Aorta (tissue), 5 donors: ENCODE measurements at places on chromosomes 3 and 15.

DNA sequence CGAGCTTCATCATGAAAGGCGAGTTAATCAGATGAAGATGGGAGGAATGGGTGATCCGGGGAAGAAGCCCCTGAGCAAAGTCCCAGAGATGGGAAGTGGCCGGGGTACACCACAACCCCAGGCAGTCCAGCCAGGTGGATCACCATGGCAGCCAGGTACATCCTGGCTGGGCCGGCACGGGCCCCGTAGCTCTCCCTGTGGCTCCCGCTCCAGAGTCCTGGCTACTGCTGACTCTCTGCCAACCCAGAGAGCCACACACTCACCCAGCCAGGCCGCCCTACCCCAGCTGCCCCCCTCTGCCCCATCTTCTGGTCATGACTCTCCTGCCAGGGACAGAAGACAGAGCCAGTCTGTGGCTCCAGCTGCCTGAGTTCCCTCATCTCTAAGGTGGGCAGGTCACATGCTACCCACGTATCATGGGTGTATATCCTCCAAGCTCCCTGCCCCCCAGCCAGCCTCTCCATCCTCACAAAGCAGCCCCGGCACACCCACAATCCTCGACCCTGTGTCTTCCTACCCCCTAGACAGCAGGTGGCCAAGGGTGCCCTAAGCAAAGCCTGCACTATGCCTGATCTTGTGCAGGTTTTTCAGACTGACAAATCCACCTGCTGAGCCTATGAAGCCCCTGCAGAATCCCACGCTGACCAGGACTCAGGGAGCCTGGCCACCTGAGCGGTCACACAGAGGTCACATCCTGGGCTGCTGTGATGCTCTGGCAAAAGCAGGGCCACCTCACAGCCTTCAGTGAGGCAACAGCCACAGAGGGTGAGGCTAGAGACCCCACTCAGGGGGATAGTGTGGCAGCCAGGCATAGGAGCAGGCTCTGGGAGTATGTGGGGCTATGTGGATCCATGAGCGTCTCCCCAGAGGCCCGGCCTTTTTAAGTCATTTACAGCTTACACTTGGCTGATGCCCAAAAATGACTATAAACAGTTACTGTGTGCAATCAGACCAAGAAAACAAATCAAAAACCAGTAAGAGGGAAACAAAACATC lies 13.2 kb downstream of the XXYLT1 start:
- DNase-seq, result peak; percentile 73

GRCh38 chr3:11076711-11077110 lies 77.6 kb upstream of the HRH1 start:
- DNase-seq, result no peak

GRCh38 chr3:27090275-27091041 lies 278.7 kb downstream of the NEK10 start:
- no peak for DNase-seq

DNA sequence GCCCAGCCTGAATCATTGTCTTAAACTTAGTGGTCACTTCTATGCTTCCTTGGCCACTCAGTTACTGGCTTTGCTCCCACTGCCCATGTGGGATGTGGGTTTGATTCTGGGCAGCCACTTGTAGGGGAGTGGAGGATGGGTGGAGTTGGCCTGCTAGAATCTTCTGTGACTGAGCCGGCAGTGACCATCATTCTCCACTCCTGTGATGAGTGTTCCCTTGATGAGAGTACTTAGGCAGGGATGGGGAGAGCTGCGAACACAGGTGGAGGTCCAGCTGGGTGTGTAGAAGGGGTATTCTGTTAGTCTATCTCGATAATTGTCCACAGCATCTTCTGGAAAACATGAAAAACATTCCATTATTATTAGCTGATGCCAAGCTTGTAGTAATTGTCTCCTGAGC lies 8.0 kb downstream of the TM6SF1 start:
- no peak for DNase-seq

DNA sequence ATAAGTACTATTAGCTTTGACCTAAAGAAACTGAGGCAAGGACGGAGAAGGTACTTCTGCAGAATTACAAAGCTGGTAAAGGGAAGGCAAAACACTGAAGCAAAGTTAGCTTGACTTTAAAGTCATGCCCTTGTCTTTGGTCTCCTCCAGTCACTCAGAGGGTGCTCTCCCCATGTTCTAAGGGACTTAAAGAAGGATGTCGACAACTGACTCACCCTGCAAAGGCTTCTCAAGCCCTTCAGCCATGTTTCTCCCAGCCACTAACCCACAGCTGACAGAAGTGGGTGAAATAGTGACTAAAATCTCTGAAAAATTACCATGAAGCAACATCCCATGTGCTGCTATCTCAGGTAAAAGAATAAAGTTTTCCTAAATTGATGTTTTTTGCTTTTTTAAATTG lies 46.4 kb downstream of the SUCLG2 start:
- DNase-seq, result no peak

- DNase-seq, result no peak
Observed at GRCh38 chr3:158169091-158169491, 59.2 kb downstream of the RSRC1 start.

DNA sequence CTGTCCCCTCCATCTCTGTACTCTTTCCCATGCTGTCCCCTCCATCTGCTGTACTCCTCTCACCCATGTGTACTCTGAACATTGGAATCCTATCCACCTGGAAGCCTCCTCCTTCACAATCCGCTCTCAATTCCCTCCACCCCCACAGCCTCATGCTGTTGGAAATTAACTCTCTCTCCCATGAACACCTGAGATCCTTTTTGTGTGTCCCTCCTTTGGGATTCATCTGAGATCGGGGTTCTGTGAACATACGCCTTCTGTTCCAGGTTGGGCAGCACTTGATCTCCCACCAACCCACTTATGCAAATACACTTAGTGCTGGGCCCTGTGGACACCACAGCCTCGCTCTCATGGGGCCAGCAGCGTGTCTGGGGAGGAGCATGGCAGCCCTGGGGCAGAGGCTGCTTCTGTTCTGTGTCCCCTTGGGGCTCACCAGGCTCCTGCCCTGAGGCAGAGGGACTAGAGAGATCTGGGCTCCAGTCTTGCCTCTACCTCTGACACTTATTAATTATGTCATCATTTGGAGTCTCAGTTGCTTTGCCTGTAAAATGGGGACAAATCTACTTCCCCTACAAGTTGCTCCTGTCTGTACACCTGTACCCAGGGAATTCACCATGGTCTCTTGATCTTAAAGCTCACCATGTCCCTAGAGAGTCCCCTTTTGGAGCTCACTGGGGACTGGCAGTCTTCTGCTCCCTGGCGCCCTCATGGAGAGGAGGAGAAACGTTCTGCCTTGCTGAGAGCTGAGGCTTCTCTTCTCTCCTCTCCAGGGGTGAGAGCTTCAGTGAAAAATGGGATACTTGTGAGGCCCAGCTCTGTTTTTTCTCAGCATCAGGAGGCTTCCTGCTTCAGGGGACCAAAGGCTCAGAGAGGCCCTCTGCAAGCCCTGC lies 42.7 kb downstream of the ITGA11 start:
- no peak for DNase-seq

- no peak for DNase-seq
Observed at GRCh38 chr3:25355034-25355885, 72.8 kb upstream of the RARB start.

DNA sequence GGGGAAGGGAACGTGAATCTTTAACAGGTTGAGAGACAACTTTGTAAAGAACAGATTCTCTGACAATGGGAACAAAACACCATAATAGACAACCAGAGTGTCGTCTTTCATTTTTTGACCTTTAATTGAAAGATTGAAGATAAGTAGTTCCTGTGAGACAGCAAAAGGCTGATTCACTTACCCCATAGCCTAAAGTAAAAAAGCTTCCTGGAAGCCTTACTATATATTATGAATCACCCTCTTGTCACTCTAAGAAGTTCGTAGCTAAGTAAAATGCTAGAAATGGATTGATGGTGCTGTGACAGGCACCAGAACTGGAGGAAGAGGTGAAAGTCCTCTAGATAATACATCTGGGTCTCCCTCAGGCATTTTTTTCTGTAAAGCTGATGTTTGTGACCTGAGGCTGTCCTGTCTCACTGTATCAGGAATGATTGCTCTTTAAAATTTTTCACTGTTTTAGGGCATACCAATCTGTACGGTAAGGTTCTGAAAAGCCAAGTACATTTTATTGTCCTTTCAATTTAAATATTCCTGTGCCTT lies 824.6 kb upstream of the SEMA6D start:
- DNase-seq, result no peak

- no peak for DNase-seq
Observed at GRCh38 chr15:71588746-71589145, 221.6 kb upstream of the NR2E3 start.

DNA sequence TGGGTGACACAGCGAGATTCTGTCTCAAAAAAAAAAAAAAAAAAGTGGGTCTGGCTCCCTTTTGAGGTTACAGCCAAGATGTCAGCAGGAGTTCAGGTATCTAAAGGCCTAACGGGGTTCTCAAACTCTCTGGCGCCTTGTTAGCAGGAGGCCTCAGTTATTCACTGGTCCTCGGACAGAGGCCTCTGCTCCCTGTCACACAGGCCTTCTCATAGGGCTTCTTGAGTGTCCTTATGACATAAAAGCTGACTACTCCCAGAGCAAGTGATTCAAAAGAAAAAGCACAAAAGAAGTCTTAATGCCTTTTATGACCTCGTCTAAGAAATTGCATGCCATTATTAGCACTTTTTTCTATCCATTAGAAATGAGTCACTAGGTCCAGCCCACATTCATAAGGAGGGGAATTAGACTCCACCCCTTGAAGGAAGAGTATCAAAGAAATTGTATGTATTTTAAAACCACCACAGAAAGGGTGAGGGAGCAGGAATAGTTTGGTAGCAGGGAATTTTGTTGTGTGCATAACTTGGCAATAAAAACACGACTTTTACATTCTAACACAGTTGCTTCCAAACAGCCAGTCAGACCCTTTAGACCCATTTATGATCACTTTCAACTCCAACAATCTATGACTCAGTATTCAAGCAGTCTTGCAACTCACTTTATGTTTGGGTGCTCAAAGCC lies 90.3 kb downstream of the MEX3B start:
- no peak for DNase-seq

DNA sequence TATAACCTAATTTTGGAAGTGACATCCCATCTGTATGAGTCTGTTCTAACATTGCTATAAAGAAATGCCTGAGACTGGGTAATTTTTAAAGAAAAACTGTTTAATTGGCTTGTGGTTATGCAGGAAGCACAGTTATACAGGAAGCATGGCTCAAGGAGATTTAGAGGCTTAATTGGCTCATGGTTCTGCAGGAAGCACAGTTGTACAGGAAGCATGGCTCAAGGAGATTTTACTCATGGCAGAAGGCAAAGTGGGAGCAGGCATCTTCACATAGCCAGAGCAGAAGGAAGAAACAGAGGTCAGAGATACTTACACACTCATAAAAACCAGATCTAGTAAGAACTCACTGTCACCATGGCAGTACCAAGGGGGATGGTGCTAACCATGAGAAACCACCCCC lies 193.1 kb upstream of the ADAMTS9 start:
- DNase-seq, result no peak

GRCh38 chr3:73212683-73213082 lies 151.2 kb downstream of the EBLN2 start:
- DNase-seq, result no peak

- DNase-seq, result no peak
Observed at GRCh38 chr3:180420804-180421203, 181.2 kb upstream of the TTC14 start.

GRCh38 chr3:127787071-127787490 lies 35.2 kb downstream of the MGLL start:
- peak; percentile 88 for DNase-seq

DNA sequence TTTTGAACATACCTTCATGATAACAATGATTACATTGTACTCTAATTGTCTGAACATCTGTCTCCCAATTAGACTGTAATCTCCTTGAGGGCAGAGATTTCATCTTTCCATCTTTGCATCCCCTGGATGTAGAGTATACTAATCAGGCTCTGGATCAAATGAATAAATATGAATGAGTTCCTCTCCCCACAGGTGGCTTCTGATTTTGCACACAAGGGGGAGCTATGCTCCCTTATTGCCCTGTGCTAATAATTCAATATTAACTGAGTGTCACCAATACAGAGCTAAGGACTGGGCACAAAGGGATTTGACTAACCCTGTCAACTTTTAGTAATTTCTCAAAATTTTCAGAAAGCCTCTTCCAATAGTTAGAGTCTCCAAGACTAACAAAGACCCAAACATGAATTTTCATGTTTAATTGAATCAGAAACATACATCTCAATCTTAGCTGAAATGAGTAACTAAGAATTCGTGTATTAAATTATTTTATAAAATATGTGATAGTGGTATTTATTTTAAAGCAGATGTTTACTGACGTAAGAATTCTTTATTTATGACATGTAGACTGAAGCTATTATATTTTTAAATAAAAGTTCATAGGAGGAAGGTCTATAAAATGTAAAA lies 3.0 kb downstream of the DUOXA1 start:
- DNase-seq, result no peak

DNA sequence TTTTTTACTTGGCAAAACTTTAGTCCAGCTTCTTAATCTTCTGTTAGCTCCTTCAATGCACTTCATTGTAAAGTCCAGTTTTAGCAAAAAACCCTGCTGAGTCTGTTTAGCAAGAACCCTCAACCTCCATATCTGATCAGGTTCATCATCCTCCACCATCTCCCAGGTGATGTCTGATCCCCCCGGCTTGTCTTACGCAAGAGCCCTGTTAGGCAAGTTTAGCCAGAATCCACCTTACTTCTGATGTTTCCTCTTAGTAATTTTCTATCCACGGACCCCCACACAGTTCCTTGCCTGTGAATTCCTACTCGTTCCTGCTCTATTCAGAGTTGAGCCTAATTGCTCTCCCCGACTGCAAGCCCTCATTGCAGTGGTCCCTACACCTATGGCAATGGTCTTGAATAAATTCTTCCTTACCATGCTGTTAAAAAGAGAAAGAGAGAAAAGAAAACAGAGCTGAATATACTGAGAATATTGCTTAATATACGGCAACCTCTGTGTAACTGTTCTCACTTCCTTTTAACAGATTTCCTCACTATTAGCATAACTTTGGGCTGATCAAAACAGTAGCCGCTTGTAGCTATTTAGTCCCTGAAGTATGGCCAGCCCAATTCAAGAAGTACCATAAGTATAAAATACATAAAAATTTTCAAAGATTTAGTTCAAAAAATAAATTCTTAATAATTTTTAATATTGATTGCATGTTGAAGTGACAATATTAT lies 78.7 kb upstream of the MME start:
- no peak for DNase-seq

- peak; percentile 28 for DNase-seq
Observed at GRCh38 chr3:14537590-14538450, 2.3 kb downstream of the GRIP2 start.

DNA sequence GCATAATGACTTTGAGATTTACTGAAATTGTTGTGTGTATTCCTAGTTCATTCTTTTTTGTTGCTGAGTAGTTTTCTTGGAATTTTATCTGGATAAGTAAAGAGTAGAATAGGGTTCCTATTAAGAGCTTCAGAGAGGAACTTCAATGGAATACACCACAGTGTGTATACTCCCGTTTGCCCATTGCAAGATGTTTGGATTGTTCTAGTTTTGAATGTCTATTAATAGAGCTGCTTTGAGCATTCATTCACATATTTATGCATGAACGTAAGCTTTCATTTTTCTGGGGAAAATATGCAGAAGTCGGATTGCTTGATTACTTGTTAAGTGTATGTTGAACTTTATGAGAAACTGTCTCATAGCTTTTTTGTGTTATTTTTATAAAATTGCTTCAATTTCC lies 580.5 kb downstream of the OTOL1 start:
- DNase-seq, result no peak

- DNase-seq, result no peak
Observed at GRCh38 chr15:99703603-99704443, 29.4 kb downstream of the LYSMD4 start.
